ENCODE measurements at places on chromosomes 1 and 21. TPM values are rescaled to one million over a fixed set of nuclear protein-coding genes. Genes with fewer than 3 reads are reported as not detected.

DNA sequence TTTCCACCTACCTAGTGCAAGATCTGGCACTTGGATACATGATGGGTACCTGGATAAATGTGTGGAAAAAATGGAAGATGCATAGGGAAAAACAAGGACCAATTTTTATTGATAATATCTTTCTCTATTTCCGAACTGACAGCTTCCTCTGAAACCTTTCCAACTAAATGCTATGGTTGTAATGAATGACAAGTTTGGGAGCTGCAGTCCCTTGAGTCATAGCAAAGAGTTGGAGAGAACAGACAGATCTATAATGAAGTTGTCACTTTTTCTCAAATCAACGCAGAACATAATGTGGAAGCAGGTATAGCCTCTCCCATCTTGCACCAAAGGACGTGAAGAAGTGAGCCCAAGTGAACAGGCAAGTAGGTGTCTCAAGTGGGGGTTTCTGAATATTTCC is 296.5 kb upstream of the KAZN start:
- no peak for DNase-seq

- no peak for DNase-seq
These were observed 3.7 kb upstream of the PPM1J start for GRCh38 chr1:112718691-112719418.

DNA sequence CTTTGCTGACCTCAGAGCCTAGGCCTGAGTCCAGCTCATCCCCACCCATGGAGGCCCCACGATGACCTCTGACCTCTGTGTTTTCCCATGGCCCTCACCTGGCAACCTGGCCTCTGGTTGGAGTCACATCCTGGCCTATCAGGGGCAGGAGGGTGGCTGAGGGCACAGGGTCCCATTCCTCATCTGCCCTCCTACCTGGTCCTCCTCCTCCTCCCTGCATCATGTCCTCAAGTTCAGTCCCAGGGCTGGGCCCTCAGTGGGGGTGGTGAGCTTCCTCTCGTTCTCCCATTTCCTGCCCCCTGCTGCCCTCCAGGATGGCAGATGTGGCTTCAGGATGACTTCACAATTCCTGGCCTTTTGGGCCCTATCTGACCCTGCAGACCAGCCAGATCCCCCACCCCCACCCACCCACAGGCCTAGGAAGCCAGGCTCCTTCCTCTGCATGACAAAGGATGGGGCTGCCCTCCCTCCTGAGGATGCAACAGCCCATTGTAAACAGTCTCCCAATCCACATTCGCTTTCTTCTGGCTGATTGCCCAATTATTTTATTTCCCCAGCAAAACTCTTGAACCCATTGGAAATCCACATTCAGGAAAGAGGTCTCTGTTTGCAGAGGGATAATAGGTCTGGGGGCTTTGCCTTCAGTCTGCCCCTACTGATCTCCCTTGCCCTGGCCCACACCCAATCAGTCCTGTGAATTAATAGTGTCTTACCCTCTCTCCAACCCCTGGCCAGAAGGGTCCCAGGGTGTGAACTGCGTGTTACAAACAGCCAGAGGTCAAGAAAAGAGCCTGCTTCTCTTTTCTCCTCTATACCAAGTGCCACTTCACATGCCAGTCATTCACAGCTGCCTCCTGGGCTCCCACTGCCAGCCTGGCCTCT is 10.3 kb upstream of the LEFTY1 start:
- no peak for DNase-seq

LCE3E gene
- polyA plus RNA-seq, result not detected

DNA sequence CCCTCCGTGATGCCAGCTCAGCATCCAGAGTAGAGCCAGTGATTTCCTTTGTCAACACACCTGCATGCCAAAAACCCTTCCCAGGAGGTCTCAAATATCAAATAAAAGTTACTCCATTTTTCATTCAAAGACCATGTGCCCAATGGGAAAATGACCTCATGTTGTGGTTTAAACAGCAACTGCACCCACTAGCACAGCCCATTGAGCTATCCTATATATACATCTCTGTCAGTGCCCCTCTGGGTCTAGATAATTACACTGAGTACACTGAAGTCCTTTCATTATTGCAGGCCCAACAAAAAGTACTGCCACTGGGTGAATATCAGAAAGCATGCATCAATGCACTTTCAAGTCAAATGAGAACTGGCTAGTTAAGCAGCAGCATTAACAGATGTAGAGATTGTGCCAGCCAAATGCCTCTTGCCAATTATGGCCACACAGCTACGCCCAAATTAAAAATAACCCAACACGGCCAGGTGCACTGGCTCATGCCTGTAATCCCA is 117.7 kb downstream of the SLC45A1 start:
- no peak for DNase-seq

DNA sequence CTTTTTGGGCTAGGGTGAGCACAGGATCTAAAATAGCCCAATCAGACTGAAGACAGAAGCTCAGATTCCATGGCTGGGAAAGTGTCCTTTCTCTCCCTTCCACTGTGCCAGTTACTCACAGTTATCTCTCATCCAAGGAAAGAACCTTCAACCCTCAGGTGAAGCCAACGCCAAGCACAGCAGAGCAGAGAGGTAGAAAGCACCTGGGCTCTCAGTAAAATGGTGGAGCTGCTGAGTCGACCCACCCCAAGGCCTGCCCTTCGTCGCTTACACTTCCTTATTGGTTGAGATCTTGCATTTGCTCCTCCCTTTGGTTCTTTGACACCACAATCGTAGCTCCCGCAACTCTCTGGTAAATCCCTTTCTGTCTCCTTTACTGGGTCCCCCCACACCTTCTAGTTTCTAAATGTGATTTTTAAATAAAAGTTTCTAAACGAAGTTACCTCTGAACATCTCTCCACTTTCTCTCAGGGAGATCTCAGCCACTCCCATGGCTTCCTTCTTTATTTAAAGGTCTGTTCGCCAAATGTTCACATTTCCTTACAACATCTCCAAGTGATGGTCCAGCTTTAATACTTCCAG is 27.5 kb upstream of the SLC30A1 start:
- no peak for DNase-seq

- DNase-seq, result peak; percentile 16
These were observed 23.2 kb upstream of the BECN2 start for GRCh38 chr1:241934201-241934848.

- DNase-seq, result no peak
These were observed 14.9 kb downstream of the NTPCR start for GRCh38 chr1:232965124-232965911.

DNA sequence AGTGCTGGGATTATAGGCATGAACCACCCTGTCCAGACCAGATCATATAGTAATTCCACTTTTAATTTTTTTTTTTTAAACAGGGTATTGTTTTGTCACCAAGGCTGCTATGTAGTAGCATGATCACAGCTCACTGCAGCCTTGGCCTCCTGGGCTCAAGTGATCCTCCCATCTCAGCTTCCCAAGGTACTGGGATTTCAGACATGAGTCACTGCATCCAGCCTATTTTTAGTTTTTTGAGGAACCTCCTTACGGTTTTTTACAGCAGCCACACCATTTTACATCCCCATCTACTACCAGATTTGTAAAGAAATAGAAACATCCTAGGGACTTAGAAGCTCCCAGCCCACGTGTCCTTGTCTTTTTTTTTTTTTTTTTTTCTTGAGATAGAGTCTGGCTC is 24.0 kb downstream of the L1TD1 start:
- DNase-seq, result no peak

DNA sequence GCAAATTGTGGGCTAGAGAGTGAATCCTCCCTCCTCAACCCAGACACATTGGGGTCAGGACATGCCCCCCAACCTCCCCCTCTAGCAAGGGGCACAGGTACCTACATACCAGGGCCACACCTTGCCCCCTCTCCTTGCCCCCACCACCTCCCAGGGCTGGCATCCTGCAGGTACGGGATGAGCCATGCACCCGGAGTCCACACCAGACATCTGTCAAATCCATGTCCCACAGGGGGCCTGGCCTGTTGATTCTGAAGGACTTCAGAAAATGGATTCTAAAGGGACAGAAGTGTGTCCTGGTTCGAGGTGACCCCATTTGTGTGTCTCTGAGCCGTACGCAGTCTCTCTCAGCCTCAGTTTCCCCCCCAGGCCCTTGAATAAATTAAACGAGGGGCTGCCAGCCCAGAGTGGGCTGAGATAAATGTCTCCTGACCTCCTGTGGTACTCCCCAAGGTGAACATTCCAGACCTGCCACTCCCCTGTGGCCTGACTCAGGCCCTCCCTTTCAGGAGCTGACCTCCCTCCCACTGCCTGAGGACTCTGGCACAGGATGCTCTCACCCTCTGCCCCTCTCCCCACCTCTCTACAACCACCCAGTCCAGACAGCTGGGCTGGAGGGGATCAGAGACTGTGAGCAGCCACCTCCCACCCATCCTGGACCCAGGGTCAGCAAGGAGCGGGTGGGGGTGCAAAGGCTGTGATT is 94.5 kb downstream of the EPHB2 start:
- DNase-seq, result no peak

DNA sequence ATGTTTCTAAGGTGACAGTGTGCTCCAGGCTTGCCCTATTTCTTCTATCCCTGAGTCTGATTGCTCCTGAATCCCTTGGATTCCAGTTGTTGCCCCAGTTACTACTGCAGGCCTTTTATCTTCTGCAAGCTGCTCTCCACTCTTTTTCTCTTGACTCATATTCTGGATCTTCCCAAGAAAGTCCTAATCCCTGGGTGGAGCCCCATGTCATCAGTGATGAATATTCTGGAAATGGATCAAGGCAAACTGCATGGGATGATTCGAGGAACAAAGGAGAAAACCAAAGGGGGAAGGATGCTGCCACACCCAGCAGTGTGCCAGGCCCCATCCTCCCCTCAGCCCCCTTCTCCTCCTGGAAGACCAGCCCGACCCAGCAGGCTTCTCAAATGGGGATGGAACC is 63.3 kb upstream of the ATP2B4 start:
- no peak for DNase-seq

GJB5 gene
- 0.38 TPM for polyA plus RNA-seq

GRCh38 chr1:28322194-28322593 is 6.6 kb upstream of the MED18 start:
- DNase-seq, result peak; percentile 50

GRCh38 chr1:55773211-55773940 is 558.2 kb upstream of the USP24 start:
- DNase-seq, result no peak

GRCh38 chr1:201480231-201481003 is 11.4 kb upstream of the PHLDA3 start:
- no peak for DNase-seq
